NCI-H2171 treated with DMSO at 0.1 percent for 48 hours (cell line): ENCODE measurements at places on chromosomes 16 and 17.

DNA sequence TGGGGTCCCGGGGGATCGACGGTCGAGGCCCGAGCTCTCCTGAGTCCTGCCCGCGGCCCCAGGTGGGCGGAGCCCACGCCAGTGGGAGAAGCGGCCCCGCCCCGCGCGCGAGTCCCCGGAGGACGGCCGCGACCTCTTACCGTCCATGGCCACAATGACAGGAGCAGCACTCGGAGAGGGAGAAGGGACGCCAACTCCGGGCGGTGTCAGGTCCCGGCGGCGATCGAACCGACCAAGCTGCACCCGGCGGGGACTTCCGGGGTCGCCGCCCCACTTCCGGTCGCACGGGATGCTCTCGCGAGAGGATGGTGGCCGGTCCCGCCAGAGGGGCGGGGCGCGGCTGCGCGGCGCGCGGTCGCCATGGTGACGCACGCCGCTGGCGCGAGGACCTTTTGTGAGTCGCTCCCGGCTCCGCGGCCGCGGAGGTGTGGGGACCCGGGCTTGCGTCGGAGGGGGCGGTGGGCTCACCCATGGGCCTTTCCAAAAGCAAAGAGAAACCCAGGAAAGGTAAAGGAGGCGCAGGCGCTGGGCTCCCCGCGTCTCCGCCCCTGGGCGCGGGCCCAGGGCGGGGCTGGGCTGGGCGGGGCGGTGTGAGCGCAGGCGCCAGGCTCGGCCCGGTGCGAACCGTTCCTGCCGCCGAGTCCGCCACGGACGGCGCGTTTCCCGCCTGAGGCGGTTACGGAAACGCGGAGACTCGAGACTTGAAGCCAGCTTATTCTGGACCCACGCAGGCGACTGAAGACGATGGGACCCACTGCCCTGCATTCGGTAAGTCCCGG, at the start of the genes CHMP1A and SPATA33:
TSS of gene CHMP1A (minus strand) at position 267 of the 779 bp plus-strand sequence. CDS start at position 147, 120 bp downstream.
TSS of gene SPATA33 (plus strand) at position 395 of the 779 bp plus-strand sequence. CDS start at position 471, 76 bp downstream.
- peak; percentile 80 for DNase-seq

- no peak for DNase-seq
Observed at GRCh38 chr17:73924114-73924908, 279.2 kb upstream of the RPL38 start.

DNA sequence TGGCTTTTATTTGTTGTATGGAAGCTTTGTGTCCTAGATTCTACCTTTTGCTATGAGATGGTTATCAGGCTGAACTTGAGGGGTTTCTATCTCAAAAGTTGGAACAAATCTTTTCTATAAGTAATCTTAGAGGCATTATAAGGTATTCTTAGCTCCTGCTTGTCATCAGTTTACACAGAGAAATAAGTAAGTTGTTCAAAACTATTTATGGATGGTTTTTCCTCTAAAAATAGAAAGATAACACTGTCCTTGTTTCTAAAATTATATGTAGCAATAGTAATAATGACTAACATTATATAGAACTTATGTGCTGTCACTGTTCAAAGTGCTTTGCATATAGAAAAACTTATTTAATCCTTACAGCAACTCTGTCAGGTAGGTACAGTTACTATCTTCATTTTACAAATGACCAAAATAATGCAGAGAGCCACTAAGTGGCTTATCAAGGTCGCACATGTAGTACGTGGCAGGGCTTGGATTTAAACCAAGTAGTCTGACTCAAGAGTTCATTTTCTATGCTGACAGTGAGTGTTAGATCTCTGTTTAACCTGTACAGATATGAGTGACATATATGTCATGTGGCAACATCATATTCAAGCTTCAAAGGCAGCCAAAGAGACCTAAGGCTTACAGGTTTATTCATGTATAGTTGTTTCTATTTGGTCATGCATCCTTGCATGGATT, 59.0 kb downstream of the PHKB start:
- no peak for DNase-seq

DNA sequence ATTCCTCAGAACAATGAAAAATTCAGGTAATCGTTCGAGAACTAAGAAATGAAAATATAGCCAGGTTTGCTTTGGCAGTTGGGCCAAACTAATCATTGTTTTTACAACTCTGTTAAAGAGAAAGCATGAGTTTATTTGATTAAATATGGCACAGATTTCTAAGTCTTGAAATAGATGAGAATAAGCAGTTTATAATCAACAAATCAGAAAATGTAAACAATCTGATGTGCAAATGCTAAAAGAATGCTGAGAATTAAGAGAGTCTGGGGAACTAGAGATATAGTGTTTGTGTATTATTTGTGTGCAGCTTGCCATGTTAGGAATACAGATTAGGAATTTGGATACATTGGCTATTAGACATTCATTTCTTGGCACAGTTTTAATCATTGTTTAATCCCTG, 212.5 kb downstream of the TANC2 start:
- no peak for DNase-seq

DNA sequence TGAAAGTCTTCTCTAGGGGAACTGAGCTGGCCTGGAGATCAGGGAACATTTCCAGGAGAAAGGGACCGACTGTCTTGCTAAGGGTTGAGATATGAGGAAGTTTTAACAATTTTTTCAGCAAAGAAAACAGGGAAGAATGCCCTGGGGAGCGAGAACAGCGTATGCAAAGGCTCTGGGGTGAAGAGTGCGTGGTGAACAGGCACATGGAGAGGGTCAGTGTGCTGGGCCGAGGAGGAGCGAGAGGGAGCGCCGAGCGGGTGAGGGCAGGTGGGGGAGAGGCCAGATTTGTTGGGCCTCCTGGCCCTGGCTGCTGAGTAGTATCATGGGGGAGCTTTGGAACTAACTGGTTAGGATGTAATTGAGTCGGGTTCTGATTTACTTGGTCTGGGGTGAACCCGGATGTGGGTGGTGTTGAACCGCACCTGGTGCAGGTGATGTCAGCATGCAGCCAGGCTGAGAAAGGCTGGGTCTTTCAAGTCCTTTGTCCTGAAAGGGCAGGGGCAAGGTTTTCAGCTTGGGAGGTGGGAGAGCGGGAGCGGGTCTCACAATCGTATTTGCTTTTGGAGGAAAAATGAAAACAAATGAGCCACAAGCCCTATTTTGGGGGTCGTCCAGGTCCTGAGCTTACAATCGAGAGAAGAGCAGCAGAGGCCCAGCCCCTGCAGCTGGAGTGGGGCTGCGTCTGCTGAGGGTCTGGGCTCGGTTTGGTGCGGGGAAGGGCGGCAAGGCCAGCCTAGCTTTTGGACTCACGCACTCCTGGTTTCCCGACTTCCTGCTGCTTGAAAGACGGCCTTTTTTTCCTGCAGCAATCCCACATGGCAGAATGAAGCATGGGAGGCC, 11.1 kb upstream of the WFDC1 start:
- no peak for DNase-seq

DNA sequence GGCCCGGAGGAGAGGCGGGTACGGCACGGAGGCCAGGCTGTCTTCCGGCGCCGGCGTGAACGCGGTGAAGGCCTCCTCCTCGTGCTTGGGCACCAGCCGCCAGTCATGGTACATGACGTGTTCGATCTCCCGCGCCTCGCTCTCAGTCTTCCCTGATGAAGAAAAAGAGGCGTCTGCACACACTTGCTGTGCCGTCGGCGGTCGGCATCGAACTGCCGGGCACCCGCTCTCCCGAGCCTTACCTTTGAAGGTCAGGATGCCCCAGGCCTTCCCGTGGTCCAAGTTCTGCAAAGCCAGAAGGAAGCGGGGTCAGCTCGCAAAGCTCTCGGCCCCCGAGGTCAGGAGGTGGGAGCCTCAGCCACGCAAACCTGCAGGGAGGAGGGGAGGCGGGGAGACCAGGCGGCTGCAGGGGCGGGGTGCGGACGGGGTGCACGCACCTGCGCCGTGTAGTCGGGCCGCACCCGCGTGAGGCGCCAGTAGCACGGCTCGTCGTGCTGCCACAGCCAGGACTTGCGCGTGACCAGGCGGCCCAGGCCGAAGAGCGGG, at the start of gene EME2:
TSS of gene EME2 (plus strand) at position 449 of the 546 bp plus-strand sequence. CDS start 418 bp downstream, outside the sequence.
- peak; percentile 56 for DNase-seq

DNA sequence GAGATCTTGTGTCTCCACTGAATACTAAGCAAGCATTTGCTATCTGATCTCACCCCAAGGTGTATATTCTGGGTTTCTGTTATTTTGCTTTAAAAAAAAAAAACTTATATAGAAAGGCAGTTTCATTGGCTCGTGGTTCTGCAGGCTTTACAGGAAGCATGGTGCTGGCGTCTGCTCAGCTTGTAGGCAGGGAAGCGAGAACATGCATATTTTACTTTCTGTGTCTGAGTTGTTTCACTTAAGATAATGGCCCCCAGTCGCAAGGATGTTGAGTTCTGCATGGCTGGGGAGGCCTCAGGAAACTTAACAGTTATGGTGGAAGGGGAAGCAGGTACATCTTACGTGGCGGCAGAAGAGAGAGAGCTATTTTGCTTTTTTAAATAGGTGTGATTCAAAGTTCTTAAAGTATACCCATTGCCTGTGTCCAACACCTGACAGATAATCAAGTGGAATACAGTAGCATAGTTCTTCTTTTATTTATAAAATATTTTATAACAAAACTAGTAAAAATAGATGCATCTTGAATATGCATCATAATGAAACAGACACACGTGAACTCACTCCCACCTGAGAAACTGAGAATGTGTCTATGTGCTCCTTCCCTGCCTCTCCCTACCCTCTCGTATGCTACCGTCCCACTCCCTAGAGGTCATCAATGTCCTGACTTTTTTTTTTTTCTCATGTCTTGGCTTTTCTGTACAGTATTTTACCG, 15.4 kb upstream of the ARHGAP17 start:
- no peak for DNase-seq

GRCh38 chr17:47713980-47714700, 18.9 kb upstream of the TBX21 start:
- DNase-seq = no peak

- DNase-seq = no peak
Observed at GRCh38 chr16:85917959-85918358, 19.0 kb downstream of the IRF8 start.

- DNase-seq = no peak
Observed at GRCh38 chr17:34816848-34817247, 144.4 kb downstream of the CCT6B start.

DNA sequence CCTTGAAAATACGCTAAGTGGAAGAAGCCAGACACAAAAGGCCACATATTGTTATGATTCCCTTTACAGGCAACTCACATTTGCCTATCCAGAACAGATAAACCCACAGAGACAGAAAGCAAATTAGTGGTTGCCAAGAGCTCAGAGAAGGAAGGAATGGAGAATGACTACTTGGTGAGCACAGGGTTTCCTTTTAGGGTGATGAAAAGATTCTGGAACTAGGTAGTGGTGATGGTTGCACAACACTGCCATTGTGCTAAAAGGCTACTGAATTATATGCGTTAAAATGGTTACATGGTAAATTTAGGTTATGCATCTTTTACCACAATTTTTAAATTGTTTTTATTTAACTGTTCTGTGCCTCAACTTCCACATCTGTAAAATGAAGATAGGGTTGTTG, 4.4 kb downstream of the COPRS start:
- DNase-seq = no peak

GRCh38 chr16:4882000-4882632, 34.8 kb downstream of the UBN1 start:
- DNase-seq = peak; percentile 58

DNA sequence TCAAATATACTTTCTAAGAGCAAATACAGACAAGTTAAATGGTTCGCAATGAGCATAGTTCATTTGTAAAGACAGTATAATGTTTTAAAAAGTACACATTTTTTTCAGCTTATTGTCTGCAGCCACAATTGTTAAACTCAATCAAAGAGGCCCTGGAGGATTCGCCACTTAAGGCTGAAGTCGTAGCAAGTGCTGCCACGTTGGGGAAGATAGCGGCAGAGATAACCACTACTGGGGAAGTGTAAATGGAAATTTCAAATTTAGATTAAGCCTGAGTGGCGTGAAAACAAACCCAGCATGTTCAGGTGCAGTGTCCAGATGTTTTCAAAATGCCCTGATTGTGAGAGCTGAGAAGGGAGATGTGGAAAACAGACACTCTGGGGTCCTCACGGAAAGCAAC, 8.4 kb downstream of the PMP22 start:
- no peak for DNase-seq

- no peak for DNase-seq
Observed at GRCh38 chr16:89641458-89642119, 15.9 kb downstream of the CHMP1A start.

DNA sequence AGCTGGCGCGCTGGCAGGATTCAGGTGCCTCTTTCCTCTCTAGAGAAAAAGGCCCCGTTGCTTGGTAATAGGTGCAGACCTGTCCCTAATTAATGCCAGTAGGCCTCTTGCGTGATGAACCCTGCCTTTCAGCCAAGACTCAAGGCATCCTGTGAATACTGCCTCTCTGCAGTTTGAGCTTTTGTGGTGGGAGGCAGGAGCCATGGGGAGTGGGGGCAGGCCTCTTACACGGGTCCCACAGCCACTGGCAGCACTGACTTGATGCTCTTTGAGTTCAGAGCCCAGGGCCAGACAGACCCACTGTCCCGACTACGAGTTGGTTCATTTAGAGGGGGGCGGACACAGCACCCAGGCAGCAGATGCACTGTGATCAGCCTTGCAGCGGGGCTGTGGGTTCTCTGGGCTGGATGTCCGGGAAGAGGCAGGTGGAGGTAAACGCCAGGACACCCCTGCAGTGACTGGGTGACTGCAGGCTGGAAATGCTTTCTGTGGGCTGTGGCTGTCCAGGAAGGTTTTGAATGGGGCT, 237.0 kb downstream of the SEC14L1 start:
- DNase-seq = no peak

- DNase-seq = no peak
Observed at GRCh38 chr16:30485818-30486436, 13.4 kb downstream of the ITGAL start.

DNA sequence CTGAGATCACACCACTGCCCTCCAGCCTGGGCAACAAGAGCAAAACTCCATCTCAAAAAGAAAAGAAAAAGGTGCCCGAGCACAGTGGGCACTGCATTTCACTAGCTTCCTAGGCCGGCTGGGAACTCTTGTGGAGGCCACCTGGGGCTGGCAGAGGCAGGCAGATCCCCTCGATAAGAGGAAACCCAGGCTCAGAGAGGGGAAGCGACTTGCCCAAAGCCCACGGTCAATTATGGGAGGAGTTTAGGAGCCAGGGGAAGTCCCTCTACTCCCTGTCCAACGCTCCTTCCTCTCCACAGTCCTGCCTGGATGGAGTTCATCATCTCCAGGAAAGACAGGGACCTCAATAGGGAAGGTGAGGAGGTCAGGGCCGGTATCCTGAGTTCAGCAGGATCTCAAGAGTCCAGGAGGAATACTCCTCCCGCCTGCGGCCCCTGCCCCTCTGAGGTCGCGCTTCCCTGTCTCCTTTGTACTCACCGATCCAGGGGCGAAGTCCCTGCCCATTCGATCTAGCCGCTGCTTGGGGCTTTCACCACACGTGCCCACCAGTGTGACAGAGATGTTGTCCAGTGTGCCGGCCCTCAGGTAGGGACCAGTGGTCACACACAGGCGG, 841 bp downstream of the ALOXE3 start:
- DNase-seq = no peak

GRCh38 chr17:42783062-42783790, 2.8 kb downstream of the WNK4 start:
- DNase-seq = no peak
